ENCODE measurements at places on chromosomes 6 and 20.
A peak's percentile ranks its signal among the peaks of the same experiment; 100 is the strongest.

DNA sequence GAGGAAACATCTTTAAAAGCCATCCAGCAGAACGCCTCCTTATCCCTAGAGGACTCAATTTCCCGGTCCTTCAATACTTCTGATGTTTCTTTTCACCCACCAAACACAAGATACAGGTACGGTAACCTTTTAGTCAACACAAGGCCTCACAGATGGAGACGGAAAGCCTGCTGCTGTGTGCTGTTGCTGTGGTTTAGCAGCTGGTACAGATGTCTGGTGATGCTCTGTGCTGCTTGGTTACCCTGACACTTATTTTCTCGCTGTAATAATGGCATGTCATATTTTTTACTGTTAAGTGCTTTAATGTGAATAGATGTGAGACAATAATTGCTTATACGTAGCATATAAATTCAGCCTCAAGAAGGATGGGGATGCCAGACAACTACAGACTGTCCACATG, 25.3 kb downstream of the GMDS start:
- DNase-seq: no peak

DNA sequence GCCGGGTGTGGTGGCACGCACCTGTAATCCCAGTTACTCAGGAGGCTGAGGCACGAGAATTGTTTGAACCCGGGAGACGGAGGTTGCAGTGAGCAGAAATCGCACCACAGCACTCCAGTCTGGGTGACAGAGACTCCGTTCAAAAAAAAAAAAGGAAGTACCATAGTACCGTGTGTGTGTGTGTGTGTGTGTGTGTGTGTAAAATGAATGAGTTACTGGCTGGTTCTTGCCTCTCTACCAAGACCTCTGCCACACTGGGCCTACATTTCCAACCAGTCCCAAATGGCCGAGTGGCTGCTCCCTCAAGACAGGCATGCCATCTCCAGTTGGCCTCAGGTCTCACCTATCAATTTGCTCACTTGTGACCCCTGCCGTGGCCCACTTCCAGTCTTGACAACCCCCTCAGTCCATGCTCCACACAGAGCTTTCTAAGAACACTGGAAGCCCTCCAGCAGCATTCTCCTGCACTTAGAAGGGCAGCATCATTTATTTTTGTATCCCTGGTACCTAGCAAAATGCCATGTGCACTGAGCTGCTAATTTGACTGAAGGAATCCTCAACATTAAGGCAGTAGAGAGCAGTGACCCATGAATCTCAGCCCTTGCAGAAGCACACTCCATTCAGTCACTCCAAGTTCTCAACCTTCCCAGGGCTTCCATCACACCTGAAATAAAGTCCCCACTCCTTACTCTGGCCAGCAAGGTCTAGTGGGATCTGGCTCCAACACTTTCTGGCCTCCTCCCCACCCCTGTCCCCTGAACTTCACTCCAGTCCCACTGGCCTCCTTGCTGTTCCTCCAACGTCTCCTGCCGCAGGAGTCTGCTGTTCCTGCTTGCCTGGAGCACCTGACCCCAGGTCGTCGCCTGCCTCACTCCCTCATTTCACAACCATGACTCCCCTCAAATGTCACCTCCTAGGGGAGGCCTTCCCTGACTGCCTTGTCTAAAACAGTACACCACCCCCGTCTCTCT, 29.9 kb downstream of the COX4I2 start:
- DNase-seq: no peak

DNA sequence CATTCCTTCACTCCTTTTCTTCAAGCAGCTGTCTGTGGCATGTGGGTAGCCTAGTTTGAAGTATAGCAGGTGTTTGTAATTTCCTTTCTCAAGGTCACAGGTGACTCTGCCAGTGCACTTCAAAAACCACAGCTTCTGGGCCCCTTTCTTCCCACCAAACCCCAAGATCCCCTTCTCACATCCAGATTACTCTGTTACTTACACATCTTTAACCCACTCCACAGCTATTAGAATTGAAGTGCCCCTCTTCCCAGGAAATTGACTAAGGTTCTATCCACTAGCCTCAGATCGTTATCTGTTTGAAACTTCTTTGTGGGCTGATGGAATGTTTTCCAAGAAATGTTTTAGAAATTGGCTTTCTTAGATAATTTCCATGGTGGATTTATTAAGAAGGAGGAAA, 150.8 kb downstream of the AHI1 start:
- DNase-seq: no peak

- DNase-seq: no peak
Observed at GRCh38 chr6:167668019-167668753, 158.5 kb upstream of the AFDN start.

DNA sequence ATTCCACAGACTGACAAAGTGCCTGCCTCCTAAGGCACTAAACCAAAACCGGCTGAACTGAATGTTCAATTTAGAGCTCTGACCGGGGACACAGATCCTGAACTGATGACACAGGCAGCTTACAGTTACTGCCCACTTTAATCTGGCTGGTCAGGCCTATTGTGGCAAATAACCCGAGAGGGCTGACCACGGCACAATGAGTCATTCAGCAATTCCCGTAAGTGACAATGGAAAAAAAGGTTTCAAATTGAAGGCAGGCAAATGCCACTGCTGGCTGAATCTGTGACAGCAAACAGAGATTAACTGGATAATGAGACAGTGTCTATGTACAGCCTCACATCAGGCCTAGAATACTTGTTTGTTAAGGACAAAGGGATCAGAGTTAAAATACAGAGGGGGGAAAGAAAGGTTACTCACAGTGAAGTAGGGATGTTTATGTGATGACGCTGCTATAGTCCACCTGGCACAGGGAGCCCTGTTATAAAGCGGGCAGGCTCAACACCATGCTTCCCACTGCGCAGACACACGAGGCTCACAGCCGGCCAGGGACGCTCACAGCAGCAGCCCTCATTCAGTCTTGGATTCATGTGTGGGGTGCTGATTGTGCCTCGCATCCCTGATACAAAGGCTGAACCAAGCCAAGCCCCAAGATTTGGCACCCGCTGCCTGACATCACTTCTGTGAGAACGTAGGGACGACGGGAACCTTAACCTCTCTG, 54.4 kb downstream of the RTN4IP1 start:
- DNase-seq: no peak

DNA sequence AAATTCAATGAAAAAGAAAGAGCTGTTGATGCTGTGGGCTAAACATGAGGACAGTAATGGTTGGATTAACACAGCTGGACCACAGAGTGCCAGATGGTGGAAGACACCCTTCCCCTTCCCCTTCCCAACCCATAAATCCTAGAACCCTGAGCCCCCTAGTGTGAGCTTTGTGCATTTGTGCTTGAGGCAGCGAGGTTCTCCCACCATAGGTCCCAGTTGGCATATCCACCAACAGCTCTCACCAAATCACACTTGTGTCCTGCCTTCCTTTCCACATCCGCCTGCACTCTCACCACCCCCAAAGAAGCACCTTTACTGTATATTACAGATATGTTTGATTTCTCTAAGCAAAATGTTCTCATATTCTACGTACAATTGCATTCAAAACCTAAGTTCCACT, 32.8 kb upstream of the HBS1L start:
- no peak for DNase-seq

GRCh38 chr6:15501826-15502445, 160.9 kb downstream of the DTNBP1 start:
- DNase-seq: no peak

DNA sequence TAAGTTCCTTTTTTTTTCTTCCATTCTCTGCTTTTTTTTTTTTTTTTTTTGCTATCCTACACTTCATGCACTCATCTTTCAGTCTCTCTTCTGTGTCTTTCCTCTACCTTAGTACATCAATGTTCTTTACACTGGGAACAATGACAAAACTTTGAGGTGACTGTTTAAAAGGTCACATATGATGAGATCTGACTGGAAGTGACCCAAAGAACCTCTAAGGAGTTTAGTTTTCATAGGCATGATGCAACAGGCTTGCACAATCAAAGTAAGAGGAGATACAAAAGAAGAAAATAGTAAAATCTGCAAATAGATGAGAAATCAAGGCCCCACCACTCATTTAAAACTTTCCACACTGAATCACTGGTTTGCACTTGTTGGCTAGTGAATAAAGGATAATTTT, 840.8 kb downstream of the TBC1D32 start:
- DNase-seq: no peak

- DNase-seq: no peak
Observed at GRCh38 chr6:44010411-44011349, 116.6 kb downstream of the MRPL14 start.

DNA sequence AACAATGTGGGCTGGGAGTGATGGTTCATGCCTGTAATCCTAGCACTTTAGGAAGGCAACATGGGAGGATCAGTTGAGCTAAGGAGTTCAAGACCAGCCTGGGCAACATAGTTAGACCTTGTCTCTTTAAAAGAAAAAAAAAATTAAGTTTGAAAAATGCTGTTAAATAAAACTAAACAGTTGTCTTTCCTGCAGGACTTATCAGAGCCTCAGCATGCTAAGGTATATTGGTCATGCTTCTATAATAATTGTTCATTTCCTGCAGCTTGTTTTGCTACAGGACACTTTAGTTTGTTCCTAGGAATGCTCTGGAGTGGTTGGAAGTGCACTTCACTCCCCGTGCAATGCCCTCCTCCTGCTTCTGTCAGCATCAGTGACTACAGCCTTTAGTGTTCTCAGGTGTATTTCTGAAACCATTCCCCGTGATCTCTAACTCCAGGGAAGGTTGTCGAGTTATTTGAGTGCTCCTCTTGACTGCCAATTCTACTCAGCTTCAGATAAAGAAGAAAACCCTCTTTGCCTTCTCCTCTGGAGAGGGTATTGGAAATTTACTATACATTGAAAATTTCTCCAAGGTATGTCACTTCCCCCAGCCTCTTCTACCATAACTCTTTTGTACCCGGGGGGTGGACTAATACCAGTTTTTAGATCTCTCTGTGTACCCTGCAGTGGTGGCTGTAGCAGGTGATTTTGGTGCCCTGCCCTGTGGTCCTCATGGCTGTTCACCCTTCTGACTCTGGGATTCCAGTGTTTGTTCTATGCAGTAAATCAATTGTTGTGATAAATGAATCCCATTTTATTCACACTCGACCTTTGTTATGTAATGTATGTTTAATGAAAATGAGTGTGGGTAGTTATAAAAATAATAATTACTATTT, 33.8 kb downstream of the NHLRC1 start:
- no peak for DNase-seq

- DNase-seq: no peak
Observed at GRCh38 chr6:43814865-43815264, 44.9 kb downstream of the VEGFA start.

- no peak for DNase-seq
Observed at GRCh38 chr6:107624541-107624940, 134.6 kb downstream of the SOBP start.

DNA sequence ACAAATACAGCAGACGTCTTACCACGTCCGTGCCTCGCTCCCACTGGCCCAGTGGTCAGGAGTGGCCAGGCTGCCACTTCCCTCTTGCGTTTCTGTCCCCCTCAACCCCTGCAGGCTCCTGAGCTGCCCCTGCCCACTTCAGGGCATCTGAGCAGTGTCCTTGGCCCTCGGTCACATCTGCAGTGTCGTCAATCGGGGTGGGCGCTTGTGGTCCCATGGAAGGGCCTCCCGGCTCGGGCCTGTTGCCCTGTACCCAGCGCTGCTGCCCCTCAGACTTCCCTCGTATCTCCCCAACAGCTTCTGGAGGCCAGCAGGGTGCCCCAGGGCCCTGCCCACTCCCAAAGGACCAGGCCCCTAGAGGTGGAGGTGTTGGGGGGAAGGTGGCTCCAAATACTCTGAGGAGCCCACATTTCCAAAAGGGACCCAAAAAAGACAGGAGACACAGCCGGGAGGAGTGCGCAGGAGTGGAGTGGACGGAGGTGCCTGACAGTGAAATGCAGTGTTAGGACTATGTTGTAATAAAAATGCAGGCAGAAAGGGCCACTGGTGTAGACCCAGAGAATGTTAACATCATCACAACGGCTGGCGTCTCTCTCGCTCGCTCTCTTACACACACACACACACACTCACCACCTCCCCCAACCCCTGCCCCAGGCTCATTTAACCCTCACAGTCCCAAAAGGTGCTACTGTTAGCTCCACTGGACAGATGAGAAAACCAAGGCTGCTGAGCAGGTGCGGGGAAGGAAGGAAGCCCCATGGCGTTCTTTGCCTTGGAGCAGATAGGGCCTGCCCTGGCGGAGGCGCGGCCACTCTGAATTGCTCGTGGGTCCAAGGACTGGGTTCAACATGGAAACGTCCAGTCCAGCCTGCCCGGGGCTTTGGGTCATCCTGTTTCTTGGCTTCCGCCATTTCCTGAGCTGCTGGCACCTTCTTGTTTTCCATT, 343.9 kb downstream of the ZFAND3 start:
- no peak for DNase-seq

GRCh38 chr6:157443066-157443800, 62.2 kb downstream of the ZDHHC14 start:
- no peak for DNase-seq

- no peak for DNase-seq
Observed at GRCh38 chr6:166815629-166816028, 140.7 kb downstream of the RNASET2 start.

- DNase-seq: peak; percentile 61
Observed at GRCh38 chr20:32761831-32762753, at the start of gene DNMT3B. Gene DNMT3B (plus strand): TSS chr20:32762385. CDS start chr20:32780324, 17,939 bp downstream.

DNA sequence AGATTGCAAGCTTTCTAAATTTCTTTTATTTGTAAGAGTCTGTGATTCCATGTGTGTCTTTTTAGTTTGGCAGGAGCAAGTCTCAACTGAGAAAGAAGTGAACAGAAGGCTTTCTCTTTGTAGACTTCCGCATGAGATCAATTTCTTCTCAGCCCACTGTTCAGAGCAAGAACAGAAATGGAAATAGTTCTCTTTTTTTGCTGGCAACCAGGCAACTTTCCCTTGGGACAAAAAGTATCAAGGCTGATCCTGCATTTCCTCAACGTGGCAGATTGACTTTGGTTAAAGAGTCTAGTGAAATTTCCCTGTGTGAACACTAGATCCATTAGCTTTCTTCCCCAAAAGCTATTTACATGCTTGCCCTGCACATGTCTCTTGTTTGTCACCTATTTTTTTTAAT, 46.8 kb upstream of the JAG1 start:
- DNase-seq: no peak

GRCh38 chr6:158654498-158654897, 4.6 kb downstream of the SYTL3 start:
- no peak for DNase-seq

GRCh38 chr6:68740828-68741500, 105.9 kb downstream of the ADGRB3 start:
- no peak for DNase-seq

DNA sequence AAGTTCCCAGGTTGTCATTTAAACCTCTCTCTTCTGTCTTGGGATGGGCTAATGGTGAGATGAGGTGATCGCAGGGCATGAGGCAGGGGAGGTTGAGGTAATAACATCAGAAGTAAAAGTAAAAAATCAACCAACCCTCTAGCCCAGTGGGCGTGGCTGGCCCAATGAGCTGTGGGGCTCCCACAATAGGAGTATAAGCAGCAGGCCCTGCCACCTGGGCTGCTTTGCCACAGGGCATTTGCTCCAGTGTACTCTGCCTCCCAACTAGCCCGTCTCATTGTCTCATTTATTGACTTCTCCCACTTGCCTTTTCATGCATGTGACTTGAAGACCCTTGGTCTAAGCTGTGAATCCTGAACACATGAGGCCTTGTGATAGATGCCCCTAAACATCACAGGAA, 62.8 kb downstream of the PHACTR3 start:
- DNase-seq: no peak

GRCh38 chr6:109300874-109301273, 81.4 kb downstream of the CD164 start:
- no peak for DNase-seq
